Transverse colon (tissue), 4 donors: ENCODE measurements at places on chromosomes 5 and 9. TPM values are rescaled to one million over a fixed set of nuclear protein-coding genes. Genes with fewer than 3 reads are reported as not detected.

Gene CCNO
- 0.80 TPM for total RNA-seq

Gene DCP2
- total RNA-seq, result 17.5 TPM

Gene SLC36A2
- total RNA-seq, result not detected

Gene RANBP3L
- 0.79 TPM for total RNA-seq

Gene MOB3B
- 18.9 TPM for total RNA-seq

Gene SHISAL2B
- not detected for total RNA-seq

Gene TXNDC8
- total RNA-seq, result not detected

Gene TRIP13
- total RNA-seq, result 2.2 TPM

Gene MSMP
- total RNA-seq, result not detected

Gene ADAMTSL1
- 19.7 TPM for total RNA-seq

Gene C9orf50
- total RNA-seq, result not detected

Gene C5orf58
- total RNA-seq, result not detected

Gene TMEM215
- total RNA-seq, result not detected

Gene GABRA1
- not detected for total RNA-seq

Gene ATOSB
- 30.0 TPM for total RNA-seq

Gene OBP2B
- total RNA-seq, result not detected

Gene AFAP1L1
- total RNA-seq, result 3.1 TPM

Gene ANKRD18A
- 15.4 TPM for total RNA-seq

Gene SLC28A3
- total RNA-seq, result 0.16 TPM

Gene MBLAC2
- 6.0 TPM for total RNA-seq

Gene PCDHGA8
- 2.2 TPM for total RNA-seq

Gene WDR38
- total RNA-seq, result not detected

Gene TMC1
- not detected for total RNA-seq

Gene WNT8A
- not detected for total RNA-seq

Gene FAM163B
- total RNA-seq, result not detected

Gene ABCA1
- total RNA-seq, result 67.3 TPM

Gene FLT4
- 1.8 TPM for total RNA-seq

Gene TPPP
- total RNA-seq, result 40.6 TPM

Gene PHF24
- 0.27 TPM for total RNA-seq

Gene PRUNE2
- 105 TPM for total RNA-seq

Gene TRIM7
- total RNA-seq, result 16.7 TPM

Gene MRPL22
- total RNA-seq, result 13.2 TPM

Gene UBAC1
- 69.4 TPM for total RNA-seq

Gene PCDHB15
- 0.75 TPM for total RNA-seq

Gene PLAC8L1
- total RNA-seq, result not detected

Gene CARTPT
- total RNA-seq, result 41.9 TPM

Gene RMRP
- 7,222 TPM for total RNA-seq
